ENCODE measurements at places on chromosomes 4 and X. TPM values are rescaled to one million over a fixed set of nuclear protein-coding genes. Genes with fewer than 3 reads are reported as not detected.

The PAGE4 gene
- total RNA-seq: not detected

The PLAC8 gene
- not detected for total RNA-seq

The CYBB gene
- 0.32 TPM for total RNA-seq

The MMRN1 gene
- not detected for total RNA-seq

The FGA gene
- not detected for total RNA-seq

The DIPK2B gene
- total RNA-seq: not detected

The SAGE1 gene
- not detected for total RNA-seq

The HTT gene
- 65.2 TPM for total RNA-seq

The YY2 gene
- total RNA-seq: 1.6 TPM

The DSPP gene
- not detected for total RNA-seq

The GPR119 gene
- total RNA-seq: not detected

The SLITRK2 gene
- not detected for total RNA-seq

GRCh38 chrX:109714340-109714958 is 18.6 kb downstream of the ACSL4 start:
- peak; percentile 60 for DNase-seq

- no peak for DNase-seq
Measured at GRCh38 chrX:147646949-147647723, 264.6 kb upstream of the FMR1 start.

GRCh38 chrX:22192419-22193060 is 80.2 kb upstream of the CBLL2 start:
- DNase-seq: peak; percentile 46

DNA sequence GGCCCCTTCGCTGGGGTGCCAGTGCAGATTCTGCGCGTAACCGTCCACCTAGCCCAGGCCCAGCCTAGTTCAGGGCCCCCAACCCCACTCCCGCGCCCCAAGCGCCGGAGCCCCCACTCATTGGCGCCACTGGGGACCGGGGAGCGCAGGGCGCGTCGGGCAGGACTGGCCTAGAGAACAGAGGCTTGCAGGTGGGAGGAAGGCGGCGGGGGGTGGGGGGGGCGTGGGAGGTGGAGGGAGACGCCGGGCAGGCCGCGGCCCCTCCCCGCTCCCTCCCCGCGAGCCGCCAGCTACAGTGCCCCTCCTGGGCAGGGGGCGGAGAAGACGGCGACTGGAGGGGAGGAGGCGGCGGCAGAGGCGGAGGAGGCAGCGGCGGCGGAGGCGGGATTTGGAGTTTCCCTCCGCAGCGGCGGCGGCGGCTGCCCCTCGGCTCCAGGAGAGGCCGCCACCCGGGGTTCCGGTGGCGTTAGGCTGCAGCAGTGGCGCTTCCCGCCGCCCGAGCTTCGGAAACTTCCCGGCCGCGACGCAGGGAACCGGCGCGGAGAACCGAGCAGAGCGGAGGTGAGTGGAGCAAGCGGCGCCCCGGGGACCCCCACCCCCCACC is 4.8 kb upstream of the DUSP9 start:
- DNase-seq: no peak

GRCh38 chrX:47264483-47265173 is 31.8 kb downstream of the USP11 start:
- peak; percentile 47 for DNase-seq

- DNase-seq: no peak
Measured at GRCh38 chr4:2592572-2592971, 56.1 kb downstream of the FAM193A start.

DNA sequence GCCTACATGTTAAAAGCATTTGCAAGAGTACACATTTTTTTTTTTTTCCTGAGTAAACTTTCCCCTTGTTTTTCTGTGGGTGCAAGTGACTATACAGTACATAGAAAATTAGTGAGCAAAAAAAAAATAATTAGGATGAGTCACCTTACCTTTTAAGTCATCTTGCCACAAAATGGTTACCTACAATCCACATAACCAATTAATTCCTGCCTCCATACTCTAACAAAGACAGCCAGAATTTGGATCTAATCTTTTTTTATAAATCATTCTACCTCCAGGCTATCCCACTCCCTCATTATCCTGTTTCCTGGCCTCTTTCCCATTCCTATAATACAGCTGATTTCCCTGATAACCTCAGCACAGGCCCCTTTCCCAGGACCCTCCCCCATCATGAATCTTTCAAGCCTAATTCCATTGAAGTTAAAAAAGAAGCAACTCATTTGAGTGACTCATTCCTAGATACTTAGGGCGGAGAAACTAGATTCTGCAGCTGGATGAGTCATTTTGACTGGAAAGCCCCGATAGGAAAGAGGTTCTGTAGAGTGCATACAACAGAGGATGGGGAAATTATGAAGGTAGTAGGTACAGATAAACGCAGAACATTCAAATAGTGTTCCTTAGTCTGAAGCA is 128.2 kb downstream of the C4orf51 start:
- DNase-seq: peak; percentile 89

DNA sequence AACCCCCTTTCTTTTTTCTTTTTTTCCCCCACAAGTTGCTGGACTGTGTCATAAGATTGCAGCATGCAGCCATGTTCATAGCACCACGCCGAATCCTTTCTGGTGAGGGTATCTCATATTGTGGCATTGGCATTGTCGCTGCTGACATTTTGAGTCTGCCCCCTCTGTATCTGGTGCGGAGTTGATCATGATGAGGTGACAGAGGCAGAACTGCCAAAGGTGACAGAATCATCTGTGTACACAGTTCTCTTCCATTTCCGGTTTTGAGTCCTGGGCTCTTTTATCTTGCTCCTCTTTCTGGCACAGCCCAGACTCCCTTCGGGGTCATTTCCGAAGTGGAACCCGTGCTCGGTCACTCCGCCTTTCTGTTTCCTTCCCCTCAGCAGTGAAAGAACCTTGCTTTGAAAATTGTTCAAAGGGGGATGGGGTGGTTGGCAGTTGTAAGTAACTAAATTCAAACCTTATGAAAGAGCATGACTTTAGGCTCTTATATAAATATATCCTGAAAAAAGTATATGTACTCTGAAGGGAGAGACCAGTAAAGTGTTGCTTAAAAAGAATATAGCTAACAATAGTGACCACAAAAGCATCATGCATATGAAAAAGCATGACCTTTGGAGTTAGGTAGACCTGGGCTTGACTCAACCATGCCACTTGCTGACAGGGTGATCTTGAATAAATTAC is 55.0 kb upstream of the BMP2K start:
- DNase-seq: no peak

GRCh38 chrX:2490634-2491033 is 10.1 kb downstream of the DHRSX start:
- DNase-seq: no peak

DNA sequence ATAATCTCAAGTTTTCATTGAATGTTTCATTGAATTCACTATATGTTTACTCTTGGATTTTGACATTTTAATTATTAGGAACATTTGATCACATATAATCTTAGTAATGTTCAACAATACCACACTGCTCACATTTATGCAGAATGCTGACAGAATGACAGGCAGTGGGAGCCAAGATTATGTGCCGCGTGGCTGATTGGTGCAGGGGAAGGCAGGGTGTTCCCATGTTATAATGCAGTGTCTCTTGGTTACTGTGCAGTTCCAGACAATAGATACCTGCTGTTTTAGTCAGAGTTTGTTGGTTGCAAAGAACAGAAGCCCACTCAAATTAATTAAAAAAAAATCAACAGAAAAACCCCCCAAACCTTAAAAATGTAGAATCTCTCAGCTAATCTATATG is 33.0 kb downstream of the FHIP1A start:
- no peak for DNase-seq

DNA sequence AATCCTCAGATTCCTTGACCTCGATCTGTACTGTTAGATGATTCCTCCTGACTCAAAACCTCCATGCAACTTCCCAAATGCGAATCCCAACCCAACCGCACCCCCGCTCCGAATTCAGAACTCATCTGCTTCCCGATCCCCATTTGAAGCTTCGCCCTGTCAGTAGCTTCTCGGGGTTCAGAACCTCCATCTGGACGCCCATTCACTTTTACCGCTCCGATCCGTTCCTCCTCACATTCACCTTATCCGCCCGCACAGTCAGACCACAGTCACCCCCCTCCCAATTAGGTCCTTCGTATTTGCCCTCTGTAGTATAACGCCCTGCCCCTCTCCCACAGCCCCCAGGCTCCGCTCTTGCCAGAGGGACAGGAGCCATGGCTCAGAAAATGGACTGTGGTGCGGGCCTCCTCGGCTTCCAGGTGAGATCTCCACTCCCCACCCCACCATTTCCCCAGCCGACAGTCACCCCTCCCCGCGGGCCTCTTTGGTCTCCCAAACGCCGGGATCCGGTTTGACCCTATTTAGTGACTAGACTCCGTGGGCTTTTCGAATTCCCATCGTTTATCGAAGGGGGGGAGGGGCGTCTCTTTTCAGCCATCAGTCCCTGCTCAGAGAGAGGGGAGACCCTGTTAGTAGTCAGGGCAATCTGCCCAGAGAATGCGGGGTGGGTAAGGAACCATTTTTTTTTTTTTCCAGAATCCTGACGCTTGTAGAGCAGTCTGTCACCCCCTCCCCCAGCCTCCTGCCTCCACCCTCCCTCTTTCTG is 691 bp downstream of the MAGED1 start:
- DNase-seq: no peak

DNA sequence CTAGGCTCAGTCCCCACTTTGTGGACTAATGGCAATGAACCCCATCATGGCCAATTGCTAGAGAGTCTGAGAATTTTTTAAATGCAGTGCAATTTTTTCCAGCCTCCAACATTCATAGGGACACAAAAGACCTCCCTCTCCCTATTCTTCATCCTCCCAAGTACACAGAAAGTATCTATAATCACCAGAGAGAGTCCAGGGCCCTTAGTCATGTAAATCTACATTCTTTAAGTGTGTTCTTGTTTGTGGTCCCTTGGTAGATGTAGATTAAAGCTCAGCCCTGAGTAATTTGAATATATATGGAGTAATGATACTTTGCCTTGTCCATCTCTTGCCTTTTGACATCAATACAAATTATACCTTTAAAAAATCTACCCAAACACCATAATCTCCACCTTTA is 51.3 kb upstream of the ATXN3L start:
- DNase-seq: no peak

- peak; percentile 43 for DNase-seq
Measured at GRCh38 chrX:71543316-71543715, 10.4 kb downstream of the OGT start.

DNA sequence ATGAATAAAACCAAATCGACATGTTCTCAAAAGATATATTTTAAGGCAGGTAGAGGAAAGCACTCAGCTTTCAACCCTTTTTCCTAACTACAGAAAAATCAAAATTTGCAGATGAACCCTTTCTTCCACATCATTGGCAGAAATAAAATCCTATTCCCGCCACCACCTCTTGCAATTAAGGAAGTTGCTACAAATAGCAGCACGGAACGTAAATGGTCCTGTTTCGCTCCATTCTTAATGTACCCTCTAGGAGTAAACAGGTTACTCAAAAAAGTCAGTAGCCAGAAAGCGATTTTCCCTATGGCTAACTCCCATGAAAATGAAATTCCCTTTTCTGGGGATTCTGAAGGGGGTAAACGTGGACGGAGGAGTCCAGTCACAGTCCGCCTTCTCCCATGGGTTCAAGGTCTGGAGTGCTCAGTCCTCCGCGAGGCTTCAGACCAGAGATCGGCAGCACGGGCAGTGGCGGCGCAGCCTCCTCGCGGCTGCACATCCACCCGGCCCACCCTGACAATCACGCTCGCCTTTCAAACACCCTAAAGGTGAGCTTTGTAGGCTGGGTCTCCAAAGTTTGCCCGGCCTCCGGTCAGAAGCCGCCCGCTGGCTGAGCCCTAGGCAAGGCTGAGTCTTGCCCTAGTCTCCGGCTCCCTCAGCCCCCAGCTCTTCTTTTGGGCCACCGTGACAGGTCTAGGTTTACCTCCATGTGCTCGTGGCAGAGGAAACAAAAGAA is 1.8 kb downstream of the ATP11C start:
- DNase-seq: peak; percentile 11

GRCh38 chrX:18042776-18043175 is 177.9 kb downstream of the BEND2 start:
- DNase-seq: no peak

DNA sequence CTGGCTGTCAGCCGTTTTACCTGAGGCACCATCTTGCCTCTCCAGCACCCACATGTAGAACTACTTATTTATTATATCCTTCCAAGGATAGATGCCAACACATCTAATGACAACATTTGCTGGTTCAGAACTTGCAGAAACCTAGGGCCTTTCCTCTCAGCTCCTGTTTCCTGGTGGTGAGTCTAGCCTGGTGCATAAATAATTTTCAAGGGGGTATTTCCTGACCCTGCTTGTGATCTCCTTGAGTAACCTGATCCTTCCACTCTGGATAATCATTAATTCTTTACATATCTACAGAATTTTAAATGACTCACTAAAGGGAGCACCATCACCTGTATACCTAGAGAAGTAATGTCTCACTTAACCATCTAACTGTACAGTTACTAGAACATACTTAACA is 153.4 kb downstream of the PPARGC1A start:
- no peak for DNase-seq

DNA sequence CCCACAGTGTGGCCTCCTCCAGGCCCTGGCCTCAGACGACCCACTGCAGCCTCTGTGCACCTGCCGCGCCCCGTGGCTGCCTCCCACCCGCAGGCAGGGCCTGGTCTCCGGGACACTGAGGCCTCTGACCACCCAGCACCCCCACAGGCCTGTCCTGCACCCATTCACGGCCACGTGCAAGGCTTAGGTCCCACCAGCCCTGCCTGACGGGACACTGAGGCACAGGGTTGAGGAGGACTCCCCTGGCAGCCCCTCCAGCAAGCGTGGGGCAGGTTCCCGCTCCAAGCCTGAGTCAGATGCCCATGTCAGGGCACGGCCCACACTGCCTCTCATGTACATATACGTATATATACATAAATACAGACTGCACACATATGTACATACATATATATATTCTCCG is 23.5 kb downstream of the NELFA start:
- no peak for DNase-seq

- no peak for DNase-seq
Measured at GRCh38 chr4:103904123-103904522, 184.3 kb upstream of the TACR3 start.

Data from fibroblast of villous mesenchyme (primary cell).